ENCODE measurements at places on chromosomes 16 and 17.

GRCh38 chr17:59465949-59466307, 99.5 kb upstream of the DHX40 start:
- no peak for DNase-seq

DNA sequence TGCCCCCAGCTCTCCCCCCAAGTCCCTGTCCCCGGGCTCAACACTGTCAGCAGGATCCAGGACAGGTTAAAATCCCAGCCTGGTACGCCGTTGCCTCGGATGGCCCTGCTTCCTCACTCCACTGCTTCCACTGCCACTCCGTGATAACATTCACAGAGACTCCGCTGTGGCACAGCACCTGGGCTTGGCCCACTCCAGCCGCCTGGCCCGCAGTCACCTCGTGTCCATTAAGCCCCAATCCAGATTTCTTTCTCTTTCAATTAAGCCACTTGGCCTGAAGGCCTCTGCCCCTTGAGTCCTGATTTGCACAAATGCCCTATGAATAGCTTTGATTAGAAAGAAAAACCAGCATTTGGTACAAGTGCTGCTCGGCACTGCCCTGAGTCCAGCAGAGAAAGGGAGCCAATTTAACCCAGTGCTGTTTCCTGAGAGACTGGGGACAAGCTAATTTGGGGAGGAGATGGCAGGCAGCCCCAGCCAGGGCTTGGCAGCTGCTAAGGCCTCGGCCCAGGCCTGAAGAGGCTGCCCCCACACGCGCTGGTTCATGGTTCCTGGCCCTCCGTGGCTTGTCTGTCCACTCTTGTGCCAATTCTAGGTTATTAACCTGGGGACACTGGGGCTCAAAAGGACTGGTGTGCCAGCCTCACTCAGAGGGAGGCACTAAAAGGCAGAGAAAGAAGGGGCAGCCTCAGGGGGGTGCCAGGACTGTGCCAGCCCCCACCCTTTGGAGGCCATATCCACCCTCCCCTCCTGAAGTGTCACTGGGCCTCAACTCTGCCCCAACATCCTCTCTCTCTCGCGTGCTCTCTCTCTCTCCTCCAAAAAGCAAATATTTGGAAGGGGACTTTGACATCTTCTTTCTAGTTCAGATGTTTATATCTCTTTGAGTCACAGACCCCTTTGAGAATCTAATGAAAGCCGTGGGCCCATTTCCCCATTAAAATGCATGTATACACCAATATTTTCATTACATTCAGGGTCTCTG, 29.8 kb upstream of the SPPL2C start:
- DNase-seq: no peak

DNA sequence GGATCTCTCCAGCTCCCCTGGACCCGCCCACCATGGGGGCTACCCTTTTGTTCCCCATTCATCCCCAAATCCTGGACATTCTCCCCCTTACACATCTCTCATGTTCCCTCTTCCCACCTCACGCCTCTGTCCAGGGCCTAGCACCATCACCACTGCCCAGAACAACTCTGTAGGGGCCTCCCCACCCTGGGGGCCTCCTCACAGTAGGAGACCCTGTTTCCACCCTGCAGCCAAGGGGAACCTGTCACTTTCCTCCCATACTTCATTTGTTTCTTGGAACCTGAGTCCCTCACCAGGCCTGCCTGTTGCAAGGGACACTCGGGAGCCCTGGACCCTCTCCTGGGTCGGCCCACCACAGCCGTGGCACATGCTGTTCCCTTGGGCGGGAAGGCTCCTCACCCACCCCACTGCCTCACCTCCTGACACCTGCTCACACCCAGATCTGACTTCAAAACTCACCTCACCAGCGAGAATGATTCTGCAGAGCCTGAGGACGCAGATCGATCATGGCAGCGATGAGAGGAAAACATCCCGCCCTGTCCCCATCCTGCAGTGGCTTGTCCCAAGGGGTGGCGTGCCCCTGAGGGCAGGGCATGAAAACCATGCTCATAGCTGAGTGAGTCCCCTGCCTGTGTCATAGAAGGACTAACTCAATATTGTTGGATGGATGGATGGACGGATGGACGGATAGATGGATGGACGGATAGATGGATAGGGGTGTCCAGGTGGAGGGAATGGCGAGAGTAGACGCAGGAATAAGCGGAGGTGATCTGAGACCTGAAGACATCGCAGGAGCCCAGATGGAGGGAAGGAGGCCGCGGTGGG, 6.8 kb upstream of the RASD1 start:
- DNase-seq: no peak

DNA sequence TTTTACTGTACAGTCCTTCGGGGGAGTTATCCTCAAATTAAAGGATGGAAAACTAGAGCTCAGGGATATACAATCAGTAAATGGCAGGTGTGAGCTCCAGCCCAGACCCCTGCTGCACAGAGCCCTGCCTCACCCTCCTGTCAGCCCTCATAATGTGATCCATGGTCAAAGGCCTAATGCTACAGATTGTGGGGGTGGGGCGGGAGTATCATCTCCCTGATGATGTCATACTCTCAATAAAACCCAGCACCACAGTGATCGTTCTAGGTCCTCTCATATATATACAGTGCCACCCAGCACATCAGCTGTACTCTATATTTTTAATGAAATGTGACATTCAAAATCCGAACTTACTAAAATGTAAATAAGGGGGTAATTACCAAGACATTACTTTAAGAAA, 61.5 kb downstream of the SLC39A11 start:
- DNase-seq: no peak

- no peak for DNase-seq
Measured at GRCh38 chr16:28859326-28859725, 4.3 kb upstream of the SH2B1 start.

- DNase-seq: no peak
Measured at GRCh38 chr16:8720080-8720966, 45.9 kb downstream of the ABAT start.

GRCh38 chr16:81873843-81874752, 95.0 kb downstream of the PLCG2 start:
- peak; percentile 1 for DNase-seq

GRCh38 chr16:25051406-25052150, 36.4 kb upstream of the ARHGAP17 start:
- DNase-seq: no peak

All from smooth muscle cell of the brain vasculature (primary cell).